ENCODE measurements at places on chromosomes 6 and 20.
A peak's percentile ranks its signal among the peaks of the same experiment; 100 is the strongest.

GRCh38 chr20:38450412-38450975, 15.4 kb upstream of the SNHG17 start:
- DNase-seq, result peak; percentile 98

GRCh38 chr20:62002882-62003480, 62.7 kb downstream of the TAF4 start:
- no peak for DNase-seq

GRCh38 chr6:14108571-14109410, 8.8 kb upstream of the CD83 start:
- DNase-seq, result no peak

DNA sequence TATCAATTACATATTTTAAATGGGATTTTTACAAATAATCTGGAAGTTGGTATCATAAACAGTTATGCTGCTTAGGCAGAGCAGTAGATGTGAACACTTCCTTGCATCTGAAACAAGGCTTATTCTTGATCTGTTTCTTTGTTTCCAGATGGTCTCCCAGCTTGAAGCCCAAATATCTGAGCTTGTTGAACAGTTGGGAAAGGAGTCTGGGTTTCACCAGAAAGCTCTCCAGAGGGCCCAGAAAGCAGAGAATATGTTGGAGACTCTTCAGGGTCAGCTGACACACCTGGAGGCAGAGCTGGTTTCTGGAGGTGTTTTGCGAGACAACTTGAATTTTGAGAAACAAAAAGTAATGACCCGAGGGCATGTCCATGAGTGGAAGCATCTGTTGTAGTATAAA, 91.9 kb downstream of the CCDC170 start:
- DNase-seq, result no peak

GRCh38 chr20:34312544-34313217, 9.5 kb upstream of the AHCY start:
- DNase-seq, result peak; percentile 90

Data from SJSA1 (cell line).